Jurkat, Clone E6-1 (cell line): ENCODE measurements at places on chromosomes 5 and 9.
A peak's percentile ranks its signal among the peaks of the same experiment; 100 is the strongest.

- DNase-seq, result no peak
Observed at GRCh38 chr9:121636341-121636865, 15.0 kb upstream of the DAB2IP start.

DNA sequence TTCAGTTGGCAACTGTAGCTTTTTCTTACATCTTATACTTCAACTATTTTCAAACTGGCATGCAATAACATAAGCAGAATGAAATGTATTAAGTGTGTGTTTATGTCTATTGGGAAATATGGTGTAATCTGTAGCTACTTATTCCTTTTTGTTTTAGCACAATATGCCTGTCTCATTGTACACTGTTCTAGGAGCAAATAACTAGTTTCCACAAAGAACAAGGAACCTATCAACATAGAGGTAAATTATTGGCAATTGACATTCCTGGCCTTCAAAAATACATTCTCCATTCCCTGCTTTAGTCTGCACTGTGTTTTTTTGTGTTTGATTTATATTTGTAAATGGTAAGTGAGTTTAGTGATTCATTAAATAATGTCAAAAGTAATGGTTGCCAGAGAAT lies 75.7 kb downstream of the FBXL7 start:
- no peak for DNase-seq

DNA sequence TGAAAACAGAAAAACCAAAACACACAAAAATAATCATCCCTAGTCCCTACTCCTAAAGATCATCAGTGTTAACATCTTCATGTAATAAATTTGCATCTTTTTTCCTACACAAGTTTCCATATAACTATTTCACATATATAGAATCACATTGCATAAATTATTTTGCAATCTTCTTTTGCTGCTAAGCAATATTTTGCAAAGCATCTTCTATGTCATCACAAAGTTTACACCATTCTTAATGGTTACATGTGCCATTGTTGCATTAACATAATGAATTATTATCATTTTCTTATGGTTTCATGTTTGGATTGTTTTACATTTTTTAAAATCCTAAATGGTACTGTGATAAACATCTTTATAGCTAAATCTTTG lies 17.8 kb downstream of the SH3TC2 start:
- no peak for DNase-seq

- DNase-seq, result no peak
Observed at GRCh38 chr5:152388610-152389009, 16.5 kb downstream of the NMUR2 start.

- no peak for DNase-seq
Observed at GRCh38 chr5:31319335-31319734, 125.8 kb downstream of the CDH6 start.

DNA sequence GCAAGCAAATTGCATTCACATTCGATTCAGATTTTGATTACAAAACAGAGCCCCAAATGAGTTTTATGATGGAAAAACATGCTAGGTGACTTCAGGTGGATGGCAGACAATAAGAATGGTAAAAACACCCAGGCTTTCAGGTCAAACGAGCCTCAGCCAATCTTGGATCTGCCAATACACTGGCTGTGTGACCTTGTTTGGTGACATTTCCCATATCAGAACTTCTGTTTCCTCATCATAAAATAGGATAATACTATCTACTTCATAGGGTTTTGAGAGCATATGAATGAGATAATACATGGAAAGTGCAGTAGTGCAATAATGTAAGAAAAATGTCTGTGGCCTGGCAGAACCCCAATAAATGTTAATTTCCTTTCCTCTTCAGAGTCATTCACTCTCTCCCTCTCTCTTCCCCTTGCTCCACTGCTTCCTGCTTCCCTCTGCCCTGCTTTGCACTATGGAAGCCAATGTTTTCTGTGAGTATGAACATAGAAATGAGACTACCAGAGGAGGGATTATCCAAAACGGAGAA lies 54.7 kb downstream of the SH3RF2 start:
- DNase-seq, result no peak

DNA sequence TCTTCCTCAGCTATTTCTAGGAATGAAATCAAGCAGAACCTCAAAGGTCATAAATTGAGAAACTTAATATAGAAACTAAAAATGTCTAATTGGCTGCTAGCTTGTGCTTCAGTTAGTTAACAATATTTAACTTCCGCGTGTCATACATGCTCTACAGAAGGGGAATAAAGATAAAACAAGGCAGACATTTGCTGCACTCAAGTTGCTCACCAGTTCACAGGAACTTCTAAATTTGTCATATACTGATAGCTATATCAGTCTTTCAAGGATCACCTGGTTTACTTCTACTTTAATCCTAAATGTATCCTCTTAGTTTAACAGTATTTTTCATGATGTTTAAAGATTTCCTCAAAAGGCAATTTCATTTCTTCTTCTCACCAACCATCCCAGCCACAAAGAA lies 8.4 kb downstream of the CCNH start:
- DNase-seq, result no peak

DNA sequence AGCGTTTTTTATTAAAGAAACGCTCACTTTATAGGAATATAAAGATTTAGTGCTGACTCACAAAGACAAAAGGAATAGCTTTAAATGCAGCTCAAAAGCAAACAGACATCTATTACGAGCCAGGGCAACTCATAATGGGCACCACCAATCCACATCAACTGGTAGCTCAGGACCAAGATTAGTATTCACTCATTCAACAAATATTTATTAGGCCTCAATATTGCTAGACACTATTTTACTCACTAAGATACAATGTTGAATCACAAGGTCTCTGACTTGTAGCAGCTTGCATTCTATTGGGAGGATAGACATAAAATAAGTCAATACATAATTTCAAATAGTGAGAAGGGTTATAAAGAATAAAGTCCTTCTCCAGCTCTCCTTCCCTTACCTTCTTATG lies 8.0 kb upstream of the MAN2A1 start:
- DNase-seq, result no peak

DNA sequence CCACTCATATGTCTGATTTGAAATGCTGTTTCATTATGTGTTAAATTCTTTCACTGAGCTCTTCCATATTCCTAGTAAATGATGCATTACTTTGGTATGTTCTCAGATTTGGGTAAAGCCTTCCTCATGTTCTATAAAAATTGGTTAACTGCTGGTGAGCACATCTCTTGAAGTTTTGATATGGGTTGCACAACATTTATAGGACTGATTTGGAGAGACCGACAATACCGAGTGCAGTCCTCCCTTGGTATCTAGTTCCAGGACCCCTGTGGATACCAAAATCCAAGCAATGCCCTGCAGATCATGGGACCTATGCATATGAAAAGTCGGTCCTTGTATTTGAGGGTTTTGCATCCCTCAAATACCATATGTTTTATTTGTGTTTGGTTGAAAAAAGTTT lies 37.8 kb downstream of the WDR36 start:
- no peak for DNase-seq

DNA sequence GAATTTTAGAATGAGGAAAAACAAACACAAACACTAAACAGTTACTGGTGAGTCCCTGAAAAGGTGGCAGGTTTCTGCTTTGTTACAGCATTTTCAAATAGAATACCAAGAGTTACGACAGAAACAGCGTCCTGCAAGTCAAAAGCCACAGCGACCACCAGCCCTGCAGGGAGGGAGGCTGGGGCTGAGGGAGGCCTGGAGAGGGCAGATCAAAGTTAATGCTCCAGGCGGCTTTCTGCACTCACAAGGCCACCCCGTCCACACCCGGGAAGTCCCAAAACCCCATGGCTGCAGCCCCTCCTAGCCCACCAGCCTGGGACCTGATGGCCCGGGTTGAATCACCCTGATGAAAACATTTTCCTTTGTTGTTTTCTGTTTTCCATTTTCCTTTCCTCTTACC lies 29.3 kb downstream of the COL23A1 start:
- no peak for DNase-seq

DNA sequence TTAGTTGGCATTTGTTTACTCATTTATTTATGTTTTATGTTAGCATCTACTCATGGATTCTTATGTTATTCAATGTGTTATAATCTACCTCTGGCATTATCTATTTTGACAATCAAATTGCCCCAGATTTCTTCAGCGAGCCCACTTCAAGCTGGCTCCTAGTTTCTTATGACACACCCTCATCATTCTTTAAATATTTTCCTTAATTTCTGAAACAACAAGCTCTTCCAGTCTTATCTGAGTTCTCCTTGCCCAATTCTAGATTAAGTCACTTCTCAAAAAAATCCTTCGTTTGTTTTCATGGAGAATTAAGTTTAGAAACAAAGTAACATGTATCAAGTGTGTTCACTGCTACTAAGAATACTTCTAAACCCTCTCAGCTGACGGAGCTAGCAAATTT lies 229.8 kb downstream of the SEMA5A start:
- DNase-seq, result no peak

DNA sequence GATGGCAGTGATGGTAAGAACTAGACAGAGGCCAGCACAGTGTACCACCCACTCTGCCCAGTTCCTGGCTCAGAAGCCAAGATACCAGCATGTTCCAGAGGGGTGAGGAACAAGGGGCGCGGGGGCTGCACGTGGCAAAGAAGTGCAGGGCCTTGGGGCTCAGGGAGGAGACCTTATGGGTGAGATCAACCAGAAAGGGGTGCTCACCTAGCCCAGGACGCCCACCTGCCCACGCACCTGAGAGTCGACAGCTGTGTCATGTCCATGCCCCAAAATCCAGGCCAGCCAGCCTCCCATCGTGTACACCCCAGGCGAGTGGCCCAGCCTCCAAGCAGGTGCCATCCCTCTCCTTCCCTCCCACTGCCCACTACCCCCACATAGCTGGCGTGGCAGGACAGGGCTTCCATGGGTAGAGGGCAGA lies 34.9 kb downstream of the BICD2 start:
- DNase-seq, result no peak

- DNase-seq, result no peak
Observed at GRCh38 chr9:99389087-99390033, 167.3 kb downstream of the SEC61B start.

DNA sequence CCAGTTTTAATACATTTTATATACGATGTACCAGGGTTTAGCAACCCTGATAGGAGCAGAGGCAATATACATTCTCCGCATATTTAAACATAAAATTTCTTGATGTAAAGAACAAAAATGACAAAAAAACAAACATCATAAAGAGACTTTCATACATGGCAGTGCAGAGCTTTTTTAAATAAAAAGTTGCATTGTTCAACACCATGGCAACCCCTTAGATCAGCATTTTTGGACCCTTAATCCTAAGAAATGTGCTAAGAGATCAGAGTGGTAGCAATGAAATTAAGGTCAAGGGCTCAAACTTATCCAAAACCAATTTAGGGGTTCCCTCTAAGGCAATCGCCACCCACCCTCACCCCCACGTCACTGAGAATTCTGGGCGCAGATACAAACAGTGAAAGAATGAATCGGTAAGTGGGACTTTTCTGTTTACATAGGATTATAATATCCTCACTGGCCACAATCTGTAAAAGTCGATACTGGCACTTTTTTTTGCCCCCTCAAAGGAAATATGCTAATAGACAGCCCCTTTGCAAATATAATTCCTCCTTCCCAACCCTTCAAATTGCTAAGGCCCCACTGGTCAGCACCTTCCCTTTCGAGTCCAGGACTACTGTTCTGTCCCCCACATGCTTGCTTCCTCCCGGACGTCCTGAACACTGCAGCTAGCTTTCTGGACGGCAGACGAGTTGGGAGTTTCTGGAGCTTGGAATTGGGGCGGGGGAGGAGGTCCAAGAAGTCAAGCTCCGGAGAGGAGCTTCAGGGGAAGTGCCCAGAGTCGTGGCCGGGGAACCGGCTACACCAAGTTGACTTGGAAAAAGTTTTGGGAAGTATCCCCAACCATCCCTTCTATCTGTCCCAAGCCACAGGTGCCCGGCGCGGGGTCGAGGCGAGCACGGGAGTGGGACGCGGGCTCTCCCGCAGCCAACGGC lies 2.2 kb downstream of the GAS1 start:
- DNase-seq, result no peak

- peak; percentile 66 for DNase-seq
Observed at GRCh38 chr9:128863647-128864046, 18.1 kb downstream of the KYAT1 start.

- DNase-seq, result no peak
Observed at GRCh38 chr5:173781432-173781815, 106.7 kb upstream of the CPEB4 start.

GRCh38 chr5:9512457-9512856 lies 33.4 kb downstream of the SEMA5A start:
- no peak for DNase-seq

DNA sequence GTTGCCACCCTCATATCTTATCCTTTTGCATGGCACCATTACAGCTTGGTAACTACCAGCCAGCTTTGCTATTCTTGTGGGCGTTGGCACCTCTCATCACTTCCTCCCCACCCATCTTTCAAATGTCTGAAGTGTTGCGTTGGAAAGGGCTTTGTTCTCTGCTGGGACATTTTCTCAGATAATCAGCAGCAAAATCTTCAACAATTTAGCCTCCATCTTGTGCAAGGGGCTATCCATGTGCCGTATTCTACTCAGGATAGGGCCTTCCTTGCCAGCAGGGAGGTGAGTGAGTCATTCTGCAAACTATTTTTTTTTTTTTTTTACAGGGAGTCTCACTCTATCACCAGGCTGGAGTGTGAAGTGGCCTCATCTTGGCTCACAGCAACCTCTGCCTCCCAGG lies 62.1 kb upstream of the NUDT12 start:
- DNase-seq, result no peak

- peak; percentile 79 for DNase-seq
Observed at GRCh38 chr5:134905246-134905996, 490 bp downstream of the PCBD2 start.

DNA sequence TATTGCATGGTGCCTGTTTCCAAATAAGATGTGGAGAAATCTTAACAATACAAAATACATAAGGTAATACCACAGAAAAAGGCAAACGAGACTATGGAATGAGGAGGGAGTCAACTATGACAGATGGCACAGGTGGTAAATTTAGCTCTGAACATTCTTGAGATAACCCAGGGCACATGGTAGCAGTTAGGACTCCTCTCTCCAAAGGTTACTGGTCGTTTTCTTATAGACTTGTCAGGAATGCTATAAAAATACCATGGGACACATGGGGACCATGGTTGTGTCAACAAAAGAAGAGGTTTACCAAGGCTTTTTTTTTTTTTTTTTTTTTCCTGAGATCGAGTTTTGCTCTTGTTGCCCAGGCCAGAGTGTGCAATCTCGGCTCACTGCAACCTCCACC lies 209.4 kb upstream of the RFX3 start:
- DNase-seq, result no peak

- no peak for DNase-seq
Observed at GRCh38 chr9:129323376-129323998, 145.4 kb upstream of the IER5L start.

- DNase-seq, result peak; percentile 60
Observed at GRCh38 chr5:153598099-153598498, 107.6 kb downstream of the GRIA1 start.

DNA sequence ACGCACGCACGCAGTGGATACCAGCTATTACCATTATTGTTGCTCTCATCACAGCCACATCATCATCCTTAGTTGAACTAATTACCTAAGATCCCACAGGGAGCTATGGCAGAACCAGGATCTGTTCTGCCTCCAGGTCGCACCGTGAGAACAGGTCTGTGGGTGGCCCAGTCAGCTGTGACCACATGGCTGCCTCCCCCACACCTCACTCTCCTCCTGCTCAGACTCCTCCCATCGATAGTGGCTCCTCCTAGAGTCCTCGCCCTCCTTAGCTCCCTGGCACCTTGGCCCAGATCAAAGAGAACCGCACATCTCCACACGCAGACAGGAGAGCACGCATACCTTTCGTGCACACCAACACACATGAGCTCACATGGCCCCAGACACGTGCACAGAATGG lies 32.4 kb upstream of the RPL26L1 start:
- DNase-seq, result no peak
